Stimulated activated CD8-positive, alpha-beta memory T cell treated with anti-CD3 and anti-CD28 coated beads, Interleukin-7, amount 100 ng/mL, for 1 hour (primary cell): ENCODE measurements at places on chromosomes 4 and X.

GRCh38 chr4:140662082-140662869 lies 93.5 kb upstream of the UCP1 start:
- DNase-seq, result no peak

DNA sequence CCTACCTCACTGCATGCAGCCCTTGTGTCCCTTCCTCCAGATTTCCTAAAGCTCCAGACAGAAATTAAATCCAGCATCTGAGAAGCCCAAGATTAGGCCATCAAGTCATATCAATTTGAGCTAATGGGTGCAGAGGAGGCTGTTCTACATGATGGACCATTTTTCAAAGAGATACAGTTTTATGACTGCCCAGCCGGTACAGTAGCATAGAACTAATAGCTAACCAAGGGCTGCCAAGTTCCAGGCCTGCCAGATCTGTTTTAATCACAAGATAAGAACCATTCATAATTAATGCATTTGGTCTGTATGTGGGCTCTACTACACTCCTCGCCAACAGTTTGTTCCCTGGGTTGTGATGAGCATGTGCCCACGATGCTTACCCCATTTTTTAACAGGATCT lies 73.9 kb upstream of the PLAC1 start:
- no peak for DNase-seq

DNA sequence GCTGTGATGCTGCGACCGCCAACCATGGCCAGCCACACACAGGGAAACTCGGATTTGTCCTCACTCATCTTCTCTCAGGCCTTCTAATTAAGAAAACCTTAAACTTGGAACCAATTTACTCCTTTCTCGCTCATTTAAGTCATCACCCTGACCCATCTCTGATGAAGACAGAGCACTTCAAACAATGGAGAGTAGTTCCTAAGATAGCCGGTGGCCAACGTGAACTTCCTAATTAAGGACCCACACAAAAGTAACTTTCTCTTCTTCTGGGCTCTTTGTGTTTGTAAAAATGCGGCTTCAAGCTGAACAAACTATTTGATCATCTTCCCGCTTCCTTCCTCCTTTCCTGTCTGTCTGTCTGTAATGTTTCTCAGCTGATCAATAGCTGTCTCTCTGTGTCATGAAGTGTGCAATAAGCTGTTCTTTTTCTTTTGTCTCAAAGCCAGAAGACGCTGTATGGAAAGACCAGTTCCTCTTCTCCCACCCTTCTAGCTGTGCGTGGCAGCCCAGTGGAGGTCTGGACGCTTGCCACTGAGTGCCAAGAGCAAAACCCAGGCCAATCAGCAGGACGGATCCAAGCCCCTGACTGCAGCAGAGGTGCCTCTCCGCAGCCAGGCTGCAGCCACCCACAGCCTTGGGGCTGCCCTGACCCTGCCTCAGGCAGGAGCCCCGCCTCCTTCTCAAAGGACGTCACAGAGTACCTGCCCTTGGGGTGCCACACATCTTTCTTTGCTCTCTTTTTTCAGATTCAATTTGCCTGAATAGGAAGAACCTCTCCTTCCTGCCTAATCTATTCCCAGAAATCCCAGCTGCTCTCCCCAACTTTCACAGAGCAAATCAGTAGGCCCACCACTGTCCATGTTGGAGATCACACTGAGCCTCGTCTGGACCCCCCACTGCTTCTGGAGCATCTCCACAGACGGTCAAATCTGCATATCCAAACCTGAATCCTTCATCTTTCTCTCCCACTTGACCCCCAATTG lies 59.3 kb downstream of the MAML3 start:
- no peak for DNase-seq

DNA sequence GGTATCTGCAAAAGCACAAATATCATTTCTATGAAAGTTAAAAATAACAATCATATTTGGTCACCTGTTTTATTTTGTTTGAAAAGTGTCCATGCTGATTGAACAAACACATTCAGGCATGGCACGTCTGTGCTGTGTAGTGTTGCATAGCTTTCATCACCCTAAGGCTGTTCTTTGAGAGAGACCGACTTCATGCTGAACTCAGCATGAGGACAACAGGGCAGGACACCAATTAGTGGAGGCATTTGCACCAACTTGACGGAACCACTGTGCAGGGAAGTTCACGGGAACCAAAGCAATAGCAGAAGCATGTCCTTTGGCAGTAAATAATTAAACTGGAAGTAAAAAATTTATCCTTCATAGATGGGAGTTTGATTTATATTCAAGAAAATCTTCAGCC lies 158.4 kb upstream of the SLC7A11 start:
- DNase-seq, result no peak

GRCh38 chr4:1459081-1459721 lies 53.0 kb upstream of the NKX1-1 start:
- no peak for DNase-seq

- no peak for DNase-seq
These were observed 15.2 kb upstream of the SYTL4 start for GRCh38 chrX:100747090-100747489.
